ENCODE measurements at places on chromosomes 4 and X.

GRCh38 chr4:154961263-154961662 is 180.2 kb downstream of the RBM46 start:
- DNase-seq, result no peak

- no peak for DNase-seq
Observed at GRCh38 chr4:118180776-118181175, 146.5 kb downstream of the NDST3 start.

- no peak for DNase-seq
Observed at GRCh38 chr4:55297346-55297745, 48.7 kb upstream of the SRD5A3 start.

DNA sequence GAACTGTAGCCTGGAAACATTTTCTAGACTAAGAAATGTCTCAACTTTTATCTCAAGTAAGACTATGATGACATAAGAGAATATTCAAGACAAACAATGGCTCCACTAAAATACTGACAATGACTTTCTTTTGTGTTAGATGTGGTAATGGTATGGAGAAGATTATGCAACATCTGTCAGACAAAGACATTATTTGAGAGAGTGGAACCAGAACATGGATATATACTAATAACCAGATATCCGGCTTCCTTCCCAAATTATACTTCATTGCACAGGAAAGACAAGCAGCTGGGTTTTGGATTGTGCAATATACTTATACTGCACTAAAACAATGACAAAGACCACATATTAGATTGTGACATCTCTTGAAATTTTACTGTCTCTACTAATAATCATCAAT is 290.8 kb upstream of the GIMD1 start:
- no peak for DNase-seq

DNA sequence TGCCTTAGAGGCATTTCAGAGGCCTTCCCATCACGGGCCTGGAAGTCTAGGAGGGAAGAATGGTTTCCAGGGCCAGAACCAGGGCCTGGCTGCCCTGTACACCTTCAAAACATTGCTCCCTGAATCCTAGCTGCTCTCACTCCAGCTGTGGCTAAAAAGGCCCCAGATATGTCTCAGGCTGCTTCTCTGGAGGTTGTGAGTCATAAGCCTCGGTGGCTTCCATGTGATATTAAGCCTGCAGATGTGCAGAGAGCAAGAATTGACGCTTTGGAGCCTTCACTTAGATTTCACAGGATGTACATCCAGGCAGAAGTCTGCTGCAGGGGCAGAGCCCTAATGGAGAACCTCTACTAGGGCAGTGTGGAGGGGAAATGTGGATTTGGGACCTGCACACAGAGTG is 502.5 kb downstream of the GRXCR1 start:
- DNase-seq, result no peak

GRCh38 chrX:105758754-105759153 is 63.6 kb upstream of the NRK start:
- no peak for DNase-seq

- no peak for DNase-seq
Observed at GRCh38 chr4:117784266-117784665, 250.0 kb upstream of the NDST3 start.

GRCh38 chr4:171279131-171279530 is 534.1 kb upstream of the GALNTL6 start:
- DNase-seq, result no peak

- no peak for DNase-seq
Observed at GRCh38 chr4:118224243-118224829, 128.5 kb downstream of the PRSS12 start.

DNA sequence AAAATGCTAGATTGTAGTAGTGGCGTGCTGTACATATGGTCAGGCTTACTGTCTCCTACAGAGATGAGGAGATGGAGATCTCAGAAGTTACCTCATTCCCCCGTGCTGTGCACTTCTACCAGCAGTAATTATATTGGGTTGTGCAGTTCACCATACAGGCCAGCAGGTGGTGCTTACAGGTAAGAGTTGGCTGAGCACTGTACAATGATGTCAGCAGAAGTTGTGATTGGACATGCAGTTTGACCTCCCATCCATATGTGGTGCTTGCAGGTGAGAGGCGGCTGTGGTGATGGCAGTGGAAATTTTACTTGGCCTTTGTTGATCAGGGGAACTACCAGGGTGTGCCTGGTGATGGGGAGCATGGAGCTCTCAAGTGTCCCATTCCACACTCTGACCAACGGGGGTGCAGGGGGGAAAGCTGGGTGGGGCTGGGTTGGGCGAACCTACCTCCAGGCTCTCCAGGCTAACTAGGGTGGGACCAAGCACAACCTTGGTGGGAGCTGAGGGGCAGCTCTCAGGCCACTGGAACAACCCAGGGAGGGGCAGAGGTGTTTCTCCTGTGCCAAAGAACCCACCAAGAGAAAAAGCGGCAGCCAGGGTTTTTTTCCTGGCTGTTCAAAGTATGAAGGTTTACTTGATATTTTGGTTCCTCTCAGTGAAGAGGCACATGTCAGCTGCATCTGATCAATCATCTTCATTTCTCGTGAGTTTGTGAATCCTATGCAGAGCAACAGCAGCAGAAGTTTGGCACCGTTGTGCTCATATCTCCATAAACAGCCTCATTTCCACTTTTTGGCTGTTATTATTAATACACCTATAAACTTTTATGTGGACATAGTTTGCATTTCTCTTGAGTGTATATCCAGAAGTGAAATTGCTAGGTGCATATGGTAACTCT is 73.8 kb upstream of the FREM3 start:
- DNase-seq, result peak; percentile 39

- peak; percentile 52 for DNase-seq
Observed at GRCh38 chr4:139988863-139989765, 164.9 kb downstream of the MAML3 start.

DNA sequence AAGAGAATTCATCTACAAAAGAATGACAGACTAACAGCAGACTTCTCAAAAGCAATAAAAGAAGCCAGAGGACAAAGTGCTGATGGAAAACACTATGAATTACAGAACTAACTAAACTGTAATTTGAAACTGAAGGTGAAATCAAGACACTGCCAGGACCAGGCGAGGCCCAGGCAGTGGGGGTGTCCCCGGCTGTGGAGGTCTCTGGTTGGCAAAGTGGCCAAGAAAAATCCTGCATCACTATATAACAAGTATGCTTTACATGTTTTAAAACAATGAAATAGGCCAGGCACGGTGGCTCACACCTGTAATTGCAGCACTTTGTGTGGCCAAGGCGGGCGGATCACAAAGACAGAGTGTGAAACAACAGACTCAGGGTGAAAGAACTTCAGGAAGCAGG is 32.9 kb downstream of the CHM start:
- no peak for DNase-seq

GRCh38 chr4:13509442-13509841 is 25.3 kb upstream of the RAB28 start:
- DNase-seq, result no peak

DNA sequence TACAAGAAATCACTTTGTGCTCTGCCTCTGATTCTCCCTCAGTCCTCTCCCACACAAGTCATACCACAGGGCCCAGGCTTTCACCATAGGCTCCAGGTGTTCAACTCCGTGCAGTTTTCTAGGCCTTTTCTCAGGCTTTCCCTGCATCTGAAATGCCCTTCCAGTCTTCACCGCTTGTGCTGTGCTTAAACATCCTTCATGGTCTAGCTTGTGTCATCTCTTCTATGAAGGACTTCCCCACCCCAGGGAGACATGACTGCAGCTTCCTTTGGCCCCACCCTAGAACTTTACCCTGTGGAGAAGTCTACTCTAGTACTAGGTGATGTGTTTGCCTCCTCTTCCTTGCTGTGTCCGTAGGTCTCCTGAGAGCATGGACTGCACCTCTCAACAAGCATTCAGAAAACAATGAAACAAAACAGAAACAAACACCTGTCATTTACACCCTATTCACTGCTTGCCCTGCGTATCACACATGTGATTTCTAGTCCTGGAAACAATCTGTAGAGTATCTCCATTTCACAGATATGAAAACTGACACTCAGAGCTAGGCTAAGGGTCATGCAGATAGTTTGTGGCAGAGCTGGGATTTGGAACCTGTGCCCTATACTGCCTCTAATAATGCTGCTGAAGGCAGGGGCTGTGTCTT is 22.7 kb upstream of the LEF1 start:
- no peak for DNase-seq
